CD4-positive, alpha-beta T cell (primary cell): ENCODE measurements at places on chromosomes 13 and 19.
A peak's percentile ranks its signal among the peaks of the same experiment; 100 is the strongest.

DNA sequence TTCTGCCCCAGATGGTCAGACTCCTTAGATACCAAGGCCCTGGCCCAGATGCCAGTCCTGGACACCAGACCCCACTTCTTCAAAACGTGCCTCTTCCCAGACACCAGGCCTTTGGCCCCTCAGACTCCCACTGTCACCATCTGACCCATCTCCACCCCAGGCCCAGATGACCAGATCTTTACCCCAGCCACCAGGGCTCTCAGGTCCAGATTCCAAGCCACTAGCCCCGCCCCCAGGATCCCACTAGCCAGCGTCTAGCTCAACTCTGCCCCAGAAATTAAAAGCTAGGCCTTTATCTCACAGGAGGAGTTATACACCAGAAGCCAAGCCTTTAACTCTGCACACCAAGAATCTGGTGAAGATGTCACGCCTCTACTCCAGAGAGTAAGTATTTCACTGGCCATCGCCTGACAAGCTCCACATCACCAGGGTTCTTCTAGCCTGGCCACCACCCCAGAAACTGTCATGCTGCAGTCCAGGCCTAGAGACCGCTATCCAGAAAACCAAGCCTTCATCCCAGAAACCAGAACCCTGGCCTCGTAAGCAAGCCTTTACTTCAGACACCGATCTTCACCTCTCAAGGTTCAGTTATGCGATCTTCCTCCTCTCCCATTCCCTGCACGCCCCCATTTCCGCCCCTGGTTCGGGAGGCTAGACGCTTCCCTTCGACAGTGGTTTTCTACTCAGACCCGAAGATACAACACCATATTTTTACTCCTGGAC is 595 bp downstream of the XAB2 start:
- peak overlapping the region; percentile 72 for H3K4me3 ChIP-seq
- H3K27ac ChIP-seq = peak overlapping the region; percentile 92
- H3K36me3 ChIP-seq = peaks cover 55% of the 10 kb centered on the region
- H3K27me3 ChIP-seq = no peaks in the 10 kb centered on the region

GRCh38 chr19:39052243-39052746 is 19.9 kb upstream of the FBXO27 start:
- no peaks in the 10 kb centered on the region for H3K36me3 ChIP-seq
- H3K27ac ChIP-seq = no peak overlapping the region
- DNase-seq = peak; percentile 82
- peaks cover 6% of the 10 kb centered on the region for H3K4me1 ChIP-seq
- no peak overlapping the region for H3K4me3 ChIP-seq

DNA sequence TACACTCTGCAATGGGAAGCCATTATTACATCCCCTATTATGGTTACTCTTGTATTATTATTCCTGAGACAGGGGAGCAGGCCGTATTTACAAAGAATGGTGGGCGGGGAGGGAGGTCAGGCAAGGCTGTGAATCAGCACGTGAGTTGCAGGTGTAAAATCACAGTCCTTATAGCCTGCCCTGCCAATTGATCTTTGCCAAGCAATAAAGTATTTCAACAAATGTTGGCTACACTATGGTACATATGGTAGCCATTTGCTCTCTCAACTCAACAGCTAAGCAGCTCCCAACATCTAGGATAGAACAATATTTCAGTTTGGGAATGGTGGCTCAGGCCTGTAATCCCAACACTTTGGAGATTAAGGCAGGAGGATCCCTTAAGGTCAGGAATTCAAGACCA is 12.1 kb downstream of the EPS15L1 start:
- H3K27ac ChIP-seq = no peak overlapping the region
- peaks cover 7% of the 10 kb centered on the region for H3K36me3 ChIP-seq
- no peak overlapping the region for H3K4me3 ChIP-seq
- H3K27me3 ChIP-seq = no peaks in the 10 kb centered on the region

DNA sequence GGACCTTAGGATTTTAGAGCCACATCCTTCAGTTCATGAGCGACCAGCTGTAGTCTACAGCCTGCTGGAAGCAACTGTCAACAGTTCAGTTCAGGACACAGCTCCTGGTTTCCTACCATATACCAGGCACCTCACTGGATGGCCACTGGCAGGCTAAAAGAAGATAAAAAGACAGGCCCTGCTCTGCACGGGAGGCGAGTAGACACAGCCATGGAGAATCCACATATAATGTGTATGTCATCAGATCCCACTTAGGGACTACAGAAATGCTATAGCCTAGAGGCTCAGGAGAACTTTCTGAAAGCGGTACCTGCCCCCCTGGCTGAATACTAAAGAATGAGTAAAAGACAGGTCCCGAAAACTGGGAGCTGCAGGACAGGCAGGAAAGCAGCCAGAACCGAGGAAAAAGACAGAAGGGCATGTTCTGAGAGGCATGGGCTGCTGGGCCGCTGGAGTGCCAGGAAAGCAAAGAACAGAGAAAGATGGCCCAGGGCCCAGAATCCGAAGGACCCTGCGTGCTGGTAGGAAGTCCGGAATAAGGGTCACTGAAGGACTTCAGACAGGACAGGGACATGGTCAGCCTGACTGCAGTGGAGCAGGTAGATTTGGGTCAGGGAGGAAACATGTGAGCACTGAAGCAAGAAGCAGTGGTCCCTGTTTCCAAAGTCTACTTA is 23.5 kb downstream of the DZIP1 start:
- H3K4me1 ChIP-seq = no peaks in the 10 kb centered on the region
- H3K27ac ChIP-seq = no peak overlapping the region
- peaks cover 4% of the 10 kb centered on the region for H3K27me3 ChIP-seq

GRCh38 chr19:29934257-29934656 is 7.8 kb upstream of the URI1 start:
- H3K4me3 ChIP-seq = no peak overlapping the region
- no peaks in the 10 kb centered on the region for H3K27me3 ChIP-seq
- no peak overlapping the region for H3K27ac ChIP-seq
- H3K4me1 ChIP-seq = no peaks in the 10 kb centered on the region
- DNase-seq = no peak

DNA sequence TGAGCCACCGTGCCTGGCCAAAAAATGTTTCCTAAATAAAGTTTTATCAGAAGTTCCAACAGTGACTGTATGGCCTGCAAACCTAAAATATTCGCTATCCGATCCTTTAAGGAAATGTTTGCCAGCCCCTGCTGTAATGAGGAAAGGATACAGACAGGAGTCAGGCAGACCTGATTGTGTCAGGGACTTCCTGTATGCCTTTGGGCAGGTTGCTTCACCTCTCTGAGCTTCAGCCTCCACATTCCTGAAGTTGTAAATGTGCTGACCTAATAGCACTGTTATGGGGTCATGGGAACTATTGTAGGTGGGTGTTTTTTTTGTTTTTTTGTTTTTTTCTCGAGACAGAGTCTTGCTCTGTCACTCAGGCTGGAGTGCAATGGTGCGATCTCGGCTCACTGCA is 6.2 kb downstream of the ABHD8 start:
- no peaks in the 10 kb centered on the region for H3K27me3 ChIP-seq
- no peak for DNase-seq
- peaks cover 11% of the 10 kb centered on the region for H3K4me1 ChIP-seq

DNA sequence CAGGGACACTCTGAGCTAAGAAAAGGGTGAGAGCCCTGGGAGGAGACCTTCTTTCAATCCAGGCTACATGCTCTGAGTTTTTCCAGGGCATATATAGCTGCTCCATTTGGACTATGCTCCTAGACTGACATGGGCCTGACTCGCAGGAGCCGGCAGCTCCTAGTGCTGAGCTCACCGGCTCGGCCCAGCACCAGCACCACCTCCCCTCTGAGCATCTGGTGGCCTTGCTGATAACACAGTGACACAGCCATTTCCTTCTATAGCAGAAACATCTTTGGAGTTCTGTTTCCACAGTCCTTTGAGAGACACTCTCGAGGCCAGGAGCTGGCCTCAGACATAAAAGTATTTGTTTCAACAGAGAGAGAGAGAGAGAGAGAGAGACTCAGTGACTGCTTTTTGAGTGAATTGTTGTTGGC is 184.9 kb downstream of the TM9SF2 start:
- H3K27me3 ChIP-seq = no peaks in the 10 kb centered on the region
- no peaks in the 10 kb centered on the region for H3K4me1 ChIP-seq
- DNase-seq = no peak

GRCh38 chr13:113211774-113212173 is 2.4 kb downstream of the CUL4A start:
- H3K36me3 ChIP-seq = peaks cover 19% of the 10 kb centered on the region
- no peak overlapping the region for H3K4me3 ChIP-seq
- no peak for DNase-seq
- no peak overlapping the region for H3K27ac ChIP-seq
- no peaks in the 10 kb centered on the region for H3K27me3 ChIP-seq
- peaks cover 68% of the 10 kb centered on the region for H3K4me1 ChIP-seq

DNA sequence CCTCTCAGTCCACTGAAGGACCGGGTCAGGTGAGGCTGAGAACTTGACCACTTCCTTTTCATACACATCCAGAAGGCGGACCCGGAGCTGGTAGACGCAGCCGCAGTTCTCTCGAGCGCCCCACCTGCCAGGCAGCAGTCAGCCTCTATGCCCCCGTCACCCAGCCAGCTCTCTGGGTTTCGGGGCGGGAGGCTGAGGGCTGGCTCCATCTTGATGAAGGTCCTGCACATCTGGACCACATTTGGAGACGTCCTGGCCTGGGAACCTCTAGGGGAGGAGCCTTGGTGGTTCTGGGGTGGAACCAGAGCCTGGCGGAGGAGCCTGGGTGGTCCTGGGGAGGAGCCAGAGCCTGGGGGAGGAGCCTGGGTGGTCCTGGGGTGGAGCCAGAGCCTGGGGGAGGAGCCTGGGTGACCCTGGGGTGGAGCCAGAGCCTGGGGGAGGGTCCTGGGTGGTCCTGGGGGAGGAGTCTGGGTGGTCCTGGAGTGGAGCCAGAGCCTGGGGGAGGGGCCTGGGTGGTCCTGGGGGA is 14.3 kb downstream of the MRPS12 start:
- DNase-seq = no peak
- H3K27ac ChIP-seq = no peak overlapping the region
- H3K4me3 ChIP-seq = no peak overlapping the region
- H3K27me3 ChIP-seq = no peaks in the 10 kb centered on the region

DNA sequence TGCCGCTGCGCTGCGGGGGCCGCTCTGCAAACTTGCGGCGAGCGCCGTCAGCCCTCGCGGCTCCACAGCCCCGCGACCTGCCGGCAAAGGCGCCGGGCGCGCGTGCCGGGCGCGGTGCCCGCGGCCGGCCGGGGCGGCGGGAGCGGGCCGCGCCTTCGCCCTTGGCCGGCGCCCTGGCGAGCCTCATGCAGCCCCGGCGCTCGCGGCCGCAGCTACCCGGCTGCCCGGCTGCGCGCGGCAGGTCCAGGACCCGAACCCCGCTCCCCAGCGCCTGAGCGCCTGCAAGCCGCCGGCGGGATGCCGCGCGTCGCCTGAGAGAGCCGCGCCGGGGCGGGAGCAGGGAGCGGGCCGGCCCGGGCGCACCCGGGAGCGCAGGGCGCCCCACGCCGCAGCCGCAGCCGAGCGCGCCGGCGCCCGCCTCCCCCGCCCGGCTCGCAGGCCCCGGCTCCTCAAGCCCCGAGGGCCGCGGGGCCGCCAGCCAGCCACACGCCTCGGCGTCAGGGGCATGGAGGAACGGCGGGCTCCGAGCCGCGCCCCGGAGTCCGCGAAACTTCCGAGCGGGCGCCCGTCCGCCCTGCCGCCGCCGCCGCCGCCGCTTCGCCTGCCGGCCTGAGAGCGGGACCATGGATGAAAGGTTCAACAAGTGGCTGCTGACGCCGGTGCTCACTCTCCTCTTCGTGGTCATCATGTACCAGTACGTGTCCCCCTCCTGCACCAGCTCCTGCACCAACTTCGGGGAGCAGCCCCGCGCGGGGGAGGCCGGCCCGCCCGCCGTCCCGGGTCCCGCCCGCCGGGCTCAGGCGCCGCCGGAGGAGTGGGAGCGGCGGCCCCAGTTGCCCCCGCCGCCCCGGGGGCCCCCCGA is 564 bp downstream of the HS6ST3 start:
- no peaks in the 10 kb centered on the region for H3K4me1 ChIP-seq
- H3K27ac ChIP-seq = no peak overlapping the region
- H3K27me3 ChIP-seq = peaks cover 23% of the 10 kb centered on the region
- DNase-seq = no peak

- H3K27me3 ChIP-seq = no peaks in the 10 kb centered on the region
- no peak overlapping the region for H3K27ac ChIP-seq
- H3K4me1 ChIP-seq = peaks cover 20% of the 10 kb centered on the region
- no peak for DNase-seq
- no peaks in the 10 kb centered on the region for H3K36me3 ChIP-seq
These were observed 1.1 kb upstream of the NDFIP2 start for GRCh38 chr13:79479882-79480281.

GRCh38 chr19:21740559-21740958 is 26.8 kb downstream of the ZNF100 start:
- no peak overlapping the region for H3K4me3 ChIP-seq
- H3K4me1 ChIP-seq = no peaks in the 10 kb centered on the region
- peaks cover 39% of the 10 kb centered on the region for H3K36me3 ChIP-seq
- no peak for DNase-seq

- H3K27me3 ChIP-seq = peaks cover 2% of the 10 kb centered on the region
- no peaks in the 10 kb centered on the region for H3K4me1 ChIP-seq
- H3K36me3 ChIP-seq = no peaks in the 10 kb centered on the region
- H3K27ac ChIP-seq = no peak overlapping the region
- H3K4me3 ChIP-seq = no peak overlapping the region
- DNase-seq = no peak
These were observed 20.5 kb downstream of the NCAN start for GRCh38 chr19:19232261-19232721.

- no peaks in the 10 kb centered on the region for H3K27me3 ChIP-seq
- H3K4me1 ChIP-seq = peaks cover 13% of the 10 kb centered on the region
- H3K4me3 ChIP-seq = no peak overlapping the region
- no peaks in the 10 kb centered on the region for H3K36me3 ChIP-seq
- H3K27ac ChIP-seq = no peak overlapping the region
These were observed 65.4 kb downstream of the GNG7 start for GRCh38 chr19:2636897-2637683.

- H3K27me3 ChIP-seq = peaks cover 3% of the 10 kb centered on the region
- no peaks in the 10 kb centered on the region for H3K4me1 ChIP-seq
- DNase-seq = no peak
- no peak overlapping the region for H3K27ac ChIP-seq
These were observed 180.5 kb downstream of the COL4A1 start for GRCh38 chr13:110126391-110126961.

DNA sequence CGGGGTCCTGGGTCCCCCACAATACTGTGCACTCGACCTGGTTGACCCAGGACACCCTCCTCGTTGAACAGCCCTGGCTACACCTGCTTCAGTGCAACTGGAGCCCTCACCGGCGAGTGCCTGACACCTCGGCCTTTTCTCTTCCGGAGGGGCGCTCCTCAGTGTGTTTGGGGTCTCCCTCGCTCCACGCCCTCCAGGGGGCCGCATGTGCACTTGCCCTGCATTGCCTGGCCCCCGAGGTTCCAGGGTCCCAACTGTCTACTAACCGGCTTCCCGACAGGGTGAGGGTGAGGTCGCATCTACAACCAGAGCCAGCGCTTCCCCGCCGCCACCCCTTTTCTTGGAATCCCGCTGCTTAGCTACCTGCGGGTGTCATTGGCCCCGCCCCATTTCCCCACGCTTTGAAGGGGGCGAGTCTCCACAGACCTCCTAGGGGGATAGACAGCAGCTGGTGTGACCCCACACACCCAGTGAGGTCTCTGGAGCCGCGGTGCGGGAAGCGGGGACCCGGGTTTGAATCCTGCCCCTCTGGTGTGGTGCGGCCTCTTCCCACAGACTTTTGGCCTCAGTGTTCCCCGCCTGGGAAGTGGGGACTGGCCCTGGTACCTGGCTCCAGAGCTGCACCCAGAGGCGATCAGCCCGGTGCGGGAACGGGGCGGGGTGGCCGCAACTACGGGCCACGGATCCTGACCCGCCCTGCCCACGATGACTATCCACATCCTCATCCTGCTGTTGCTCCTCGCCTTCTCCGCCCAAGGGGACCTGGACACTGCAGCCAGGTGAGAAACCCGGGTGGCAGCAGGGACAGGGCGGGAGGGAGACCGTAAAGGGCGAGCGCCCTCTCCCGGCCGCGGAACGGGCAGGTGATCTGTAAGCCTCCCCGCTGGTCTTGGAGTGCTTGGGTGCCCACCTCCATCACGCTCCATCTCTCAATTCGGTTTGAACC is at the start of gene ADM5:
Gene ADM5 (plus strand): TSS at position 462 of the 946 bp plus-strand sequence. CDS start 244 bp downstream, at position 706.
- H3K27ac ChIP-seq = no peak within 1 kb of the TSS
- H3K36me3 ChIP-seq = peaks cover 23% of the 10 kb centered on the region
- peaks cover 30% of the 10 kb centered on the region for H3K4me1 ChIP-seq
- DNase-seq = no peak
